ENCODE measurements at places on chromosomes 1 and 21.

- peak; percentile 33 for DNase-seq
Observed at GRCh38 chr1:25030674-25031589, 100.9 kb upstream of the RUNX3 start.

GRCh38 chr1:95321531-95321930 is 87.5 kb downstream of the RWDD3 start:
- no peak for DNase-seq

- DNase-seq, result no peak
Observed at GRCh38 chr1:40709100-40709801, 17.7 kb downstream of the NFYC start.

- no peak for DNase-seq
Observed at GRCh38 chr1:9840176-9840575, 16.4 kb upstream of the CLSTN1 start.

DNA sequence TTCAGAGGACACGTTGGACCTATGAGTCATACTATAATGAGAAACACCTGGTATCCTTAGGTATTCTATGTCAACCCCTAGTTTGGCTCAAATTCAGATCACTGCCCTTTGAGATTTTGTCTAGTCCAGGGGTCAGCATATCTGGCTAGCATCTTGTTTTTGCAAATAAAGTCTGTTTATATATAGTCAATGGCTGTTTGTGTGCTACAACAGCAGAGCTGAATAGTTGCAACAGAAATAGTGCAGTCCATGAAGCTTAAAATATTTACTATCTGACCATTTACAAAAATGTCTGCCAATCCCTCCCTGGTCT is 48.5 kb upstream of the EDEM3 start:
- no peak for DNase-seq

GRCh38 chr1:232591344-232591743 is 38.6 kb downstream of the SIPA1L2 start:
- no peak for DNase-seq

GRCh38 chr21:34771512-34772028 is 102.8 kb downstream of the CLIC6 start:
- DNase-seq, result no peak
